CD4-positive, alpha-beta T cell treated with Interleukin-17A for 4 hours (primary cell): ENCODE measurements at places on chromosomes 2 and 18.

DNA sequence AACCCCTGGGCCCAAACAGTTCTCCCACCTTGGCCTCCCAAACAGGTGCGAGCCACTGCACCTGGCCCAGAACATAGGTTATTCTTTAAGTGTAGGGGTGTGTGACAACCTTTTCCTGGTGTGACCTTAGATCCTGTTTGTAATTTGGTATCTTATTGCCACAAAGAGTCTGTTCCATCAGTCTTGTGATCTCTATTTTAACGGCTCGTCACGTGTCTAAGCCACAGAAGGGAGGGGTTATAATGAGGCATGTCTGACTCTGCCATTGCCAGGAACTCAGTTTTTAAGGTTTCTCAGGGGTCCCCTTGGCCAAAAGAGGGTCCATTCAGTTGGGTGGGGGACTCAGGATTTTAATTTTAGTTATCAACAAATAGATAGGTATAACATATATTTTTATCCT, 4.4 kb upstream of the ALS2 start:
- DNase-seq = no peak

DNA sequence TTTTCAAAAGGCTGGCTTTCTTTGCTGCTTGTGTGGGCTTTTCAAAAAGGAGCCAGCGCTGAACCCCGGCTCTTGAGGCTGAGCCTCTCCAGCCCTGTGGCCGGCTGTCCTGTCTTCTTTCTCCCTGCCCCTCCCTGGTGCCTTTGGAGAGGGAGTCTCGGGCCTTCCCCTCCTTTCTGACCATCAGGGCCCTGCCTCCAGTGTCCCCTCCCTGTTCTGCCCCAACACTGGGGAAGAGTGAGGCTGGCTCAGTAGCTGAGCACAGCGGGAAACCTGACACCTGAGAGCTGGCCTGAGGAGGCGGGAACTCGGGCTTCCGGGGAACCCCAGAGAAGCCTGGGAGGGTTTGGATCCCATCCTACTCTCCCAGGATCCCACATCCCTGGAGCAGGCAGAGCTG, 232.1 kb downstream of the LOXHD1 start:
- no peak for DNase-seq

DNA sequence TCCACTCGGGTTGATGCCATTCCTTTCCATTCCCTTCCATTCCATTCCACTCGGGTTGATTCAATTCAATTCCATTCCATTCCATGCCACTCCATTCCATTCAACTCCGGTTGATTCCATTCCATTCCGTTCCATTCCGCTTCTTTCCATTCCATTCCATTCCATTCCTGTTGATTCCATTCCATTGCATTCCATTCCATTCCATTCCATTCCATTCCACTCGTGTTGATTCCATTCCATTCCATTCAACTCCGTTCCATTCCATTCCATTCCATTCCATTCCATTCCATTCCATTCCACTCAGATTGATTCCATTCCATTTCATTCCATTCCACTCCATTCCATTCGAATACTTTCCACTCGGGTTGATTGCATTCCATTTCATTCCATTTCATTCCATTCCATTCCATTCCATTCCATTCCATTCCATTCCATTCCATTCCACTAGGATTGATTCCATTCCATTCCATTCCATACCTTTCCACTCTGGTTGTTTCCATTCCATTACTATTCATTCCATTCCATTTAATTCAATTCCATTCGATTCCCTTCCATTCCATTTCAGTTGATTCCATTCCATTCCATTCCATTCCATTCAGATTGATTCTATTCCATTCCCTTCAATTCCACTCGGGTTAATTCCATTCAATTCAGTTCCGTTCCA, 1141.8 kb downstream of the RPIA start:
- DNase-seq = no peak

DNA sequence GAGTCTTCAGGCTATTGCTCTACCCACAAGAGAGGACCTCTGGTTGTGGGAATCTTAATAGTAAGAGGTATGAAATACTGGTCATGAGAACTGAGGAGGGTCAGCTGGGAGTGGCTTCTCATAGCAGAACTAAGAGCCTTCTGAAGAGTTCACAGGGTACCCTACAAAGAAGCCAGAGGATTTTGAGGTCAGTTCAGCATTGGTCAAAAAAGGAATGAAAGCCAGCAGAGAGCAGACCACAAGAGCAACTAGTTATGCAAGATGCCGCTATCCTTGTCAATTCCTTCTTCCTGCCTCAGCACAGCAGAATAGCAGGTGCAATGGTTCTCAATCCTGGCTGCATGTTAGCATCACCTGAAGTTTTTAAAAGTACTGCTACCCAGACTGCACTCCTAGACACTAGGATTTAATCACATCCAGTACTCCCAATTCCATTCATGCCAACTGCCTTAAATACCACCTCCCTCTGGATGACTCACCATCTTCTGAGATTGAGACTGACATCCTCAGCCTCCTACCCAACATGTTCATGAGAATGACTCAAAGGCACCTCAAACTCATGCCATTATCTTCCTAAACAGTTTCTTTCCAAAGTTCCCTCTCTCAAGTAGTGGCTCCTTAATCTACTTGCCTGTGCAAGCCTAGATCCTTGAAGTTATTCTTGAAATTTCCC, 81.0 kb upstream of the RBMS1 start:
- no peak for DNase-seq

GRCh38 chr18:12085136-12085535, 8.5 kb upstream of the ANKRD62 start:
- no peak for DNase-seq

DNA sequence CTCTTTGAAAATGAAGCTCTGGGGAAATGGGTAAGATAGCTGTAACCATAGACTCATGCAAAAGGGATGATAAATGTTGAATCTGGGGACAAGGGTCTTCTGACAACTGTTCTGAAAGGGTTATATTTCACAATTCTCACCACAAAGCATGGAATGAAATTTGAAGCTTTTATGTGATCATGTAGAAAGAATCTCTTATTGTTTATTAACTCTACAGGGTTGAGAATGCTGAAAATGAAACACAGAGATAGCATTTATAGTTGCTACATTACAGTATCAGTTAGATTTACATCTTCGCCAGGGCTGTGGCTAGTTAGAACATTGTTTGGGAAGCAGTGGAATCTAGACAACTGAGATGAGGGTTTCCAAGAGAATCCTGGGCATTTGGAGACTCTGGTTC, 97.4 kb upstream of the LHCGR start:
- DNase-seq = no peak

DNA sequence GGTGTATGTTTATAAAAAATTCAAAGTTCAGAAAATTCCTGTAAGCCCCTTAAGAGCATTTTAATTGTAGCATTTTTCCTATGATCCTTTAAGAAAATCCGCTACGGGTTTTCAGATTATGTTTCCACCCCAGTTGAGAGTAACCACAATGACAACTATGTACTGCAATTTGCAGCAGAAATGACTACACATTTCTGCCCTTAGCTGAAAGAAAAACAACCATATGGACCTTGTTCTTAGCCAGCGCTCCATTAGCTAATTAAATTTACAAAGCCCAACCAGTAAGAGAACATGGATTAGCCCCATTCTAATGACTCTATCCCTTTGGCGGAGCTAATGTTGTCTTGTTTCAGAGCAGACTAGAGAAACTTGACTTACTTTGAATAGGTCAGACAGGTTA, 247.6 kb downstream of the SLC8A1 start:
- no peak for DNase-seq

GRCh38 chr2:171513719-171514160, 8.5 kb upstream of the CYBRD1 start:
- DNase-seq = no peak

GRCh38 chr2:15642011-15642814, 50.5 kb downstream of the DDX1 start:
- DNase-seq = no peak

DNA sequence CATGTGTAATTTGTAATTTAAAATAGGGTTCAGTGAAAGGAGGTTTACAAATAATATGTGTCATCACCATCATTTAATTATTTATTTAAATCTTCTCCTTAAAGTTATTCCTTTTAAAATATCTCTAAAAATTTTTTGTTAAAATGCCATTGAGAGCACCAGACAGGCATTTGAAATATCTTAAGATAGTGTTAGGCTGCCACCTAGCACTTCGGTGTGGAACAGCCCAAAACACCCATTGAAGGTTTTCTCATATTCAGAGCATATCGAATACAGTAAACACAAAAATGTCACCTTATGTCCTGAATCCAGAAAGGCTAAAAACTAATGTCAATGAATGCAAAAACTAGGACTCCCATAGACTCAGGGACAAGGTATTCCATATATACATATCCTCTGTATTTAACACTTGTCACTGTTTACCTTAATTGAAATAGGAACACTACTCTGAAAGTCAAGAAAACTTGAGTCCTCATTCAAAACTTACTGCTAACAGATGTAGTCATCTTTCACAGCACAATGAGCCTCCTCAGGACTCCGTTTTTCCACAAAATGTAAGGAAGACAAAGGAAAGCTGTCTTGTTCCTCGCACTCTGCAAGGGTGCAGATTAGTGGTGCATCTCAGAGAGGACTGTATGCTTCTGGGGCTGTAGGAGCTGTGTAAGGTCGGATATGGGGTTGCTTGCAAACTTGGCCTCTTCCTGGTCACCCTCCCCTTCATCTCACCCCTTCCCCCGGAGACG, 329.5 kb downstream of the PAX3 start:
- no peak for DNase-seq

DNA sequence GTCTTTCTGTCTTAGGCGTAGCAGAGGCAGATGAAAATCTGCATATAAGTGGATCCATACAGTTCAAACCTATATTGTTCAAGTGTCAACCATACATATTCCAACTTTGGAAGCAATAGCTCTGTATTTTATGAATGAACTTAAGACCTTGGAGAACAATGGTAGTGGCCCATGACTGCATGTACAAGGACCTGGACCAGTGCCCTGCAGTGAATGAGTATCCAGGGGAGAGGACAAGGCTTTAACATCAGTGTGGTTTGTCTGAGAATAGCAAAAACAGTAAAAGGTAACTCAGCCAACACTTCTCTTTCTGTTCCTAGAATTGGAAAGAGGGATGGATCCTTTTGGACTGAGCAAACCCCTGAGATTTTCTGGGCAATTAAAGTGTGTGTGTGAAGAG, 230.8 kb upstream of the LINC00305 start:
- no peak for DNase-seq

DNA sequence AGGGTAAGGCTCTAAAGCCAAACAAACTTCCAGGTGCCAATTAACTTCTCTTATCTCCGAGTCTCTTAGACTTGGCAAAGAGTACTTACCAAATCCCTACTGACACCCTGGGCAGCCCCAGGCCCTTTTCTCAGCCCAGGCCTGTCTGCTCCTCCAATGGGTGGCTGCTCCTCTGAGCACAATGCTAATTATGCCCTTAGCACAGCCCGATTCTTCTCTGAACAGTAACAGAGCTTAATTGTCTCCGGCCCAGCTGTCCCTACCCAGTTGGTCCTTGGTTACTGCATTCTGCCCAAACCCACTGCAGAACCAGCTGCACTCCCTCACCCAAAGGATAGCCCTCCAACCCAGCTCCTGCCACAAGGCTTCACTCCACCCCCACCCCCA, 110.3 kb downstream of the SMAD7 start:
- no peak for DNase-seq

GRCh38 chr2:873651-874580, 76.7 kb upstream of the SNTG2 start:
- DNase-seq = no peak

- no peak for DNase-seq
These were observed 39.7 kb downstream of the C2orf76 start for GRCh38 chr2:119326938-119327337.

- no peak for DNase-seq
These were observed 33.7 kb downstream of the FASTKD2 start for GRCh38 chr2:206799083-206799482.

DNA sequence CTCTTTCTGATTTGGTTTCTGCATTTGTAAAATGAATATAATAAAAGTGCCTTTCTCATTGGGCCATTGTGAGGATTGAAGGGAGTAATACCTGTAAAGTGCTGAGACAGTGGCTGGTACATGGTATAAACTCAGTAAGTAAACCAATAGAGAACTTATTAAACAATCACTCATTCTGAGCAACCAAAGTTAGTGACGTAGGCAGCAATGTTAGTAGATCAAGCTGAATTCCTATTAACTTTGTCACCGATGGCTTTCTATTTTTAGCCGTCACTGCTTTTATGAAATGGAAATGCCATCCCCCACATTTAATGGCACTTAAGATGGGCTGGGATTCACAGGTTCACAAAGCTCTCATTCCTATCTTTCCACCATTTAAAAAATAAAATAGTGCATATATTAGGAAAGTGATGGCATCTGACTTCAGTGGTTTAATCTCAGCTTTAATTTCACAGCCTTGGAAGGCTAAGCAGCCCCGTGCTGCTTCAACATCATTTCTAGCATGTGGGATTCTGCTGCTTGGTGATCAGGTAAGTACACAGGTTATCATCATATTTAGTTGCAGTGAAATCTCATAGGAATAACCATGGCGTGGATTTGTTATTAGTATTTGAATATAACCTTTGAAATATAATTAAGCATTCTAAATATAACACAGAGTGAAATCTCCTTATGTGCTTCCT, 17.6 kb upstream of the PPP4R1 start:
- no peak for DNase-seq

GRCh38 chr18:59386909-59387686, 28.0 kb upstream of the LMAN1 start:
- DNase-seq = no peak

GRCh38 chr2:187698374-187699110, 144.3 kb upstream of the TFPI start:
- no peak for DNase-seq

- DNase-seq = no peak
These were observed 442.2 kb downstream of the DSEL start for GRCh38 chr18:67074309-67074708.

DNA sequence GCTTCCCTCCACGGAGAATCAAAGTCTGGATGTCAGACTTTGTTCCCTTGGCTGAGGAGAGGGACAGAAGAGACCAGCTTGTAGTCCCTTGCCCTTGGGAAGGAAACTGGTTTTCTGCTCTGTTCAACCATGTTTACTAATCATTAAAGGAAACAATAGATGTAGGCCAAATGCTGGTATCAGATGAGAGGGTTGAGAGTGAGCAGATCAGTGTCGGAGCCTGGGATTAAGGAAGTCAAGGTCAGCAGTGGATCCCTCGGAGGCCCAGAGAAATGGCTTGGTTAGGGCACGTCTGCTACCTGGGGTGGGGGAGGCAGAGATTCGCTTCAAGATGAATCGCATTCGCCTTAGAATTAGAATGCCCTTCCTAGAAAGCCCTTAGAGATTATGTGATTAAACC, 109.1 kb downstream of the MYCN start:
- no peak for DNase-seq

DNA sequence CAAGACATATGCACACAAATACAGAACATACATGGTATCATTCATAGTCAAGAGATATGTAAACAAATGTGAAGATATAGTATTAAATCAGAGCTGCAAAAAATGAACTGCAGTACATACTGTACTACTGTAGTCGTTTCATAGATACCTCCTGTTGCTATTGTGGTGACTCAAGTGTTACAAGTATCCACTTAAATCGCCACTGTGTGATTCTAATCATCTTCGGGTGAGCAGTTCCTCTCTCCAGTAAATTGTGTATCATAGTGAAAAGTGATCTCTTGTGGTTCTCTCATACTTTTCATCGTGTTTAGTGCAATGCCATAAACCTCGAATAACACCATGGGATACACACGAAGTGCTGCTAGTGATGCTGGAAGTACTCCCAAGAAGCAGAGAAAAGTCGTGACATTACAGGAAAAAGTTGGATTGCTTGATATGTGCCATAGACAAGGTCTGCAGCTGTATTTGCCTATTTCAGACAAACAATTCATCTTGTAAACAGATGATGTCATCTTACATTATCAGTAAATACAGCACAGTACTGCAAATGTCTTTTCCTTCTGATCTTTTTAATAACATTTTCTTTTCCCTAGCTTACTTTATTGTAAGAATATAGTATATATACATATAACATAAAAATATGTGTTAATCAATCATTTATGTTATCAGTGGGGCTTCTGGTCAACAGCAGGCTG, 222.2 kb downstream of the BCL11A start:
- DNase-seq = no peak
